Cortex of kidney (tissue), 1 donor: ENCODE measurements at places on chromosomes 6 and 20.

DNA sequence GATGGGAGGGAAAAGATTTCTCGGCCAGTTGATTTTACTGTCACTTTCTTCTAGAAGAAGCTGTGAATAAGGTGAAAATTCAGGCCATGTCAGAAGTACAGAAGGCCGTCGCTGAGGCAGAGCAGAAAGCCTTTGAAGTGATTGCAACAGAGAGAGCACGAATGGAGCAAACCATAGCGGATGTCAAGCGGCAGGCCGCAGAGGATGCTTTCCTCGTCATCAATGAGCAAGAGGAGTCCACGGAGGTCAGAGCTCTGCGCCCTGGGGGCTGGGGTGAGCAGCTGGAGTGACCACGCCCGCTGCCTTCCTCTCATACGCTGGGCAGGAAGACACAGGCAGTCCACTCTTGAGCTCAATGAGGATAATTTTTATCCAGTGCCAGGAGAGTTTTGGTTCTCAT is 21.8 kb upstream of the C20orf144 start:
- no peak for DNase-seq

DNA sequence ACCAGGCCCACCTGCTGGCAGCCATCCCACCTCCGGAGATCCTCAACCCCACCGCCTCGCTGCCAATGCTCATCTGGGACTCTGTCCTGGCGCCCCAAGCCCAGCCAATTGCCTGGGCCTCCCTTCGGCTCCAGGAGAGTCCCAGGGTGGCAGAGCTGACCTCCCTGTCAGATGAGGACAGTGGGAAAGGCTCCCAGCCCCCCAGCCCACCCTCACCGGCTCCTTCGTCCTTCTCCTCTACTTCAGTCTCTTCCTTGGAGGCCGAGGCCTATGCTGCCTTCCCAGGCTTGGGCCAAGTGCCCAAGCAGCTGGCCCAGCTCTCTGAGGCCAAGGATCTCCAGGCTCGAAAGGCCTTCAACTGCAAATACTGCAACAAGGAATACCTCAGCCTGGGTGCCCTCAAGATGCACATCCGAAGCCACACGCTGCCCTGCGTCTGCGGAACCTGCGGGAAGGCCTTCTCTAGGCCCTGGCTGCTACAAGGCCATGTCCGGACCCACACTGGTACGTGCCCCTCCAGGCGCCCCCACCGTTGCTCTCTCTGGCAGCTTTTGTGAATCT is 1.1 kb downstream of the SNAI1 start:
- DNase-seq, result no peak

GRCh38 chr6:15025446-15025845 is 220.4 kb upstream of the JARID2 start:
- no peak for DNase-seq

- DNase-seq, result no peak
Measured at GRCh38 chr6:111662072-111662793, 56.6 kb upstream of the TRAF3IP2 start.

DNA sequence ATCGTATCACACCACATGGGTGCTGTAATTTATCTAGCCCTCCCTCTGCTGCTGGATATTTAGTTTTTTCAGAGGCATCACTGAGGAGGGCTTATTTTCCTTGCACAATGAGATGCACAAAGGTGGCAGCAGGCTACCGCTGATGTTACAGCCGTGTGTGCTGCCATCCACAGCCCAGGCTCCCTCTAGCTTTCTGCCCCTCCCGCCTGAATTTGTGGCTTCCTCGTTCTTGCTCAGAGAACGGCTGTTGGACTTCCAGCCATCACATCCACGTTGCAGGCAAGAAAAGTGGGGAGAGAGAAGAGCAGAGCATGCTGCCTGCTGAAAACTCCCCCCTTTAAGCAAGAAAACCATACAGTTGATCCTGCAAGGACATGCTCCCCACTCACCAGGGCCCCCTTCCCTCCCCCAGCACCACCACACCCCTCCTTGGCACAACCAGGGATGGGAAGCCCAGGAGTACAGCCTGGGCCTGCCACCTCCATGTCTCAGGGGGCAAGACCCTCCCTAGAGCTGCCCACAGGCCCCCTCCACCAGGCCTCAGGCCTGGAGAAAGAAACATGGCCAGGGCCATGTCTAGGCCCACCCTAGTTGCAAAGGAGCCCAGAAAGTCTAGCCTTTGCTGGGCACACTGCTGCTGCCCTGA is 102.6 kb downstream of the MRPL14 start:
- no peak for DNase-seq

GRCh38 chr6:19983374-19983773 is 146.2 kb downstream of the ID4 start:
- DNase-seq, result no peak

DNA sequence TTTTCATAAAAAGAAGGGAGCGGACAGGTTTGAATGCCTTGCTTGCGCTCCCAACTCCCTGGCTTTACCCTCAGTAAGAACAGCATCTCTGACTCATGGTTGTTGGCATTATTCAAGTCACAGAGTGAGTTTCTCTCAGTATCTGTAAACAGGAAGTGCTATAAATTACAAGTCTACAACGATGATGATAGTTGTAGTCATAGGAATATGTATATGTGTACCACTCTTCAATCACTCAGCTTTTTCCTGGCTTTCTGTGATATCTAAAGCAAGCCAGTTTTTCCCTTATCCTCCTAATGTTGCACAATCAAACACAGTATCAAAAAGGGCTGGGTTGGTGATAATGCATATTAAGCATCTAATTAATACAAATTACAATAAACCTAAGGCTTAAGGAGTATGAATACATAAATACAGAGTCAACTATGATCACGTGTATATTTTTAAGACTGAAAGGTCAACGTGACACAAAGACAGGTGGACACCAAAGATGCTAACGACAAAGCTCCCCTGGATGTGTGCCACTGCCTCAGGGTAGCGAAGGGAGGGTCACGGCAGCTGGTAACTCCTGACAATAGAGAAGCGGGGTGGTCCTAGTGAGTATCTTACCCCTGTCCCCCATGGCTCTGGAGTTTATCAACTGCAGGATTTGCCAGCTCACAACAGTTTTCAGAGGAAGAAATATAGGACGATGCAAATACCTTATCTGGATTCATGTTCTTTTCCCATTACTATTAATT is 202.8 kb downstream of the BTBD9 start:
- DNase-seq, result no peak

DNA sequence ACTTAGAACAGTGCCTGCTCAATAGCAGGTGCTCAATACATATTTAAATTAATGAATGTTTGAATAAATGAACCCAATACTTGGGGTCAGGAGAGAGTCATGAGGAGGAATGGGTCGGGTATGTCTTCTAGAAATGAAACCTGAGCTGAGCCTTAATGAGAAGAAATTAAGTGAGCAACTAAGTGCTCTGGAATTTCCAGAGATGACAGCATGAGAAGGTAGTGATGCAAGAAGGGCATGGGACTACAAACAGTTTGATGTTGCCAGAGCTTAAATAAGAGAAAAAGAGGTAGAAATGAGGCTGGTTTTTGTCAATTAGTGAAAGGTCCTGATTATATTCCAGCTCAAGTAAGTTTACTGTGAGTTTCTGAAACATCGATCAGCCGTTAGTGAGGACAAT is 82.9 kb downstream of the PDE10A start:
- DNase-seq, result no peak

- no peak for DNase-seq
Measured at GRCh38 chr6:35215665-35216411, 2.1 kb downstream of the SCUBE3 start.

- DNase-seq, result no peak
Measured at GRCh38 chr6:5909721-5910120, 97.0 kb downstream of the NRN1 start.

DNA sequence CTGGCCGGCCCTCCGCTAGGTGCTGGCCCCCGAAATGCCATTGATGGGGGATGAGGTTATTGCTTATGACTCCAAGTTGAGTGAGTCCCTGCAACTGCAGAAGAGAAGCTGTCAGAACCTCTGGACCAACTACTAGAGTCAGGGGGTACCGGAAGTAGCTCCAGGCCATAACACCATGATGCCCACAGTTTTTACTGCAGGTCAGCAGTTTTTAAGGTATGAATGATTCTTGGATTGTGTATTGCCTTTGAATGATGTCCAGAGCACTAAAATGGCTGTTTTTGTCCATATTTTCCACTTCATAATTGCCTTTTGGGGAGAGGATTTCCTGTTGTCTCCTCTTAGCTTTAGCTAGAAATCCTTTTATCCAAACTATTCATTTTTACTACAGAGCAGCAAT is 148.4 kb downstream of the PDE10A start:
- DNase-seq, result no peak

GRCh38 chr6:159871241-159871640 is 19.5 kb upstream of the MAS1 start:
- DNase-seq, result no peak

DNA sequence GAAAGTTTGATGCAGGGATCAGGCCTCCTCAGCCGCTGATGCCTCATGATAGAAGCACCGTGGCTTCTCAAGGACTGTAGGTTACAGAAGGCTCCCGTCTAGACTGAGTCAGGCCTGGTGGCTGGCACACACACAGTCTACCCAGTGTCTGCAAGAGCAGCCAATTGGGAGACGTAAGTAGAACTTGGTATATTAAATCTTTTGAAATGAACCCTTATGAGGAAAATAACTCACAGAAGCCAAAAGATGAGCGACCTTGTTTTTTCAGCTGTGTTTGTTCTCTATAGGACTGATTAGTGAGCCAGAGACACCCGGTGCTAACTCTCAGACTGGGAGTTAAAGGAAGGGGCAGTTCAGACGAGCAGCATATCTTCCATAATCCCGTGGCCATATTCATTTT is 5.9 kb upstream of the PDE10A start:
- no peak for DNase-seq

- no peak for DNase-seq
Measured at GRCh38 chr6:149904661-149905370, 6.9 kb upstream of the RAET1E start.

DNA sequence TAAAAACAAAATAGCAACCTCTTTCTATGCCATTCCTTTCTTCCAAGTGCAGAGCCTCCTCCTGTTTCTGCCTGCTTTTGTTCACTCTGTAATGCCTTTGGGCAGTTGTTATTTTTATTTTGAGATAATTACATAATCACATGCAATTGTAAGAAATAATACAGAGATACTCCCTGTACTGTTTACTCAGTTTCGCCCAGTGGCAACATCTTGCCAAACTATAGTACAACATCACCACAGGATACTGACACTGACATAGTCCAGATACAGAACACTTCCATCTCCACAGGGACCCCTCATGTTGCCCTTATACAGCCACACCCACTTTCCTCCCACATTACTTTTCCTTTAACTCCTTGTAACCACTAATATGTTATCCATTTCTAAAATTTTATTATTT is 59.7 kb downstream of the BANF2 start:
- no peak for DNase-seq

DNA sequence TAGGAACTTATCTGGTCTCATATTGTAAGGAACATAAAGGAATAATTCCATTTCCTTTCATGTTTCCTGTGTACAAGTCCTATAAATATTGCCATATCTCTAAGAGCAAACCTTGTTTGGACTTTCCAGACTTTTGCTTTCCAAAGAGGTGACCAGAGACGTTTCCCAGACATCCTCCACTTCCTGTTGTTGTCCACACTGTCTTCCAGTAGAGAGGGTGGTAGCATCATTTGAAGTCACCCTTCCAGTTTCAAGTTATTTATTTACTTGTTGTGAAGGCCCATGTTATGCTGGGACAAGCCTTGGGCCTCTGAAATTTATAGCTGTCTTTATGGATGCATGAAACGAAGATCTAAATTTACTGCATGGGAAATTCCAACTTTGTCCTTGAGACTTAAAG is 10.6 kb upstream of the TGM3 start:
- no peak for DNase-seq

DNA sequence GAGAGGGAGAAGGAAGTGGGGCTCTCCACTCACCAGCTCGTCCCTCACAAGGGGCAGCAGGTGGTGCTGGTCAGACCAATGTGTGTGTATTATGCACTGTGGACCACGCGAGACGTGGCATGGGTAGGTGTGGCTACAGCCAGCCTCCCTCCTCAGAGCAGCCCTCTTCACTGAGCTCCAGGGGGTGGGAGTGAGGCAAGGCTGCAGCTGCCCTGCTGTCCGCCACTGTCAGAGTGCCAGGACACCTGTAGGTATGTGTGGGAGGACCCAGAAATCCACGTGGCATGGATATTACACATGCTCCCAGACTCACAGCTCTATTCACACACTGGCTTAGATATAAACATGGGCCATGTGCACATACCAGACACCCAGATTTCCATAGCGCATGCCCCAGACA is 90.3 kb downstream of the VEGFA start:
- DNase-seq, result no peak

- DNase-seq, result no peak
Measured at GRCh38 chr6:85576476-85576875, 17.2 kb downstream of the SNX14 start.

- DNase-seq, result no peak
Measured at GRCh38 chr6:90982581-90982980, 395.7 kb upstream of the MAP3K7 start.

GRCh38 chr20:20497242-20497978 is 129.5 kb downstream of the INSM1 start:
- no peak for DNase-seq

GRCh38 chr20:3661060-3661813 is 2.0 kb downstream of the GFRA4 start:
- DNase-seq, result no peak

DNA sequence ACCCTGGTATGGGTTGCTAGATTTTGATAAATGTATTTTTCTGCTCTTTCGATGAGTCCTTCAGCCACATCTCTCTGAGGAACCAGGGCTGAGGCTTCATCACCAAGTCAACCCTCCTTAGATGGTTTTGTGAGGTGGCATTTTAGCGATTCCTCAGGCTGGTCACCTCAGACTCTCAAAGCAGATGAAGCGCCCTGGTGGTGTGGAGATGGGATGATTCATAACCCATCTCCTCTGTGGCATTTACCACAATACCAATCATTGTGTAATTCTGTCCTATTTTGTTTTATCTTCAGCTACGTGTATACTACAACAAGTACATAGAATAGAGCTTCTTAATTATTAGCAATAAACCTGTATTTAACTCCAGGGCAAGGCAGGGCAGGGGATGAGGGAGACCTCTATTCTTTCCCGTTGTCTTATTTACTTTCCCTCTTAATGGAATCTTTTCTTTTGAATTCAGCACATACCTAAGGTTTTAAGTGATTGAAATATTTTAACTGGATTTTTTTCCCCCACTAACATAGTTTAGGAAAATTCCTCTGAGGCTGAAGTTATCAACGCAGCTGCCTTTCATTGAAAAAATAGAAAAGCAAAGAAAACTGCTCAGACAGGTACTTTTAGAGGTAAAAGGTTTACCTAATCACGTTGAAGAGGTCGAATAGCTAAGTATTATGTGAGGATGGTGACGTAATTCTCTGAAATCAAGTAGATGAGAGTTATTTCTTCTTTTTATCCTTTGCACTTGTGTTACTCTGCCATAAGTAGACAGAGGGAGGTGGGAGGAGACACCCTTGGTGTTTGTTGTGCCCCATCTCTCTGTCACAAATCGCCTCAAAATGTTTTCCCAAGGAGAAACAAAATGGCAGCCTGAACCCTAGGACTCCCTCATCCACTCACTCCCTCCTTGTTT is 57.4 kb upstream of the EDN3 start:
- DNase-seq, result no peak

GRCh38 chr6:48664826-48665225 is 553.8 kb upstream of the PTCHD4 start:
- DNase-seq, result no peak

GRCh38 chr6:30864325-30864724 is 20.0 kb upstream of the DDR1 start:
- DNase-seq, result no peak

- DNase-seq, result no peak
Measured at GRCh38 chr6:28983838-28984237, 21.3 kb downstream of the ZNF311 start.
